ENCODE measurements at places on chromosomes 7 and 10.

- DNase-seq = peak; percentile 66
Observed at GRCh38 chr10:68154211-68154497, 44.9 kb downstream of the MYPN start.

- DNase-seq = no peak
Observed at GRCh38 chr7:120873401-120873800, 15.5 kb upstream of the TSPAN12 start.

- DNase-seq = peak; percentile 32
Observed at GRCh38 chr10:90775351-90776028, 82.3 kb downstream of the HTR7 start.

DNA sequence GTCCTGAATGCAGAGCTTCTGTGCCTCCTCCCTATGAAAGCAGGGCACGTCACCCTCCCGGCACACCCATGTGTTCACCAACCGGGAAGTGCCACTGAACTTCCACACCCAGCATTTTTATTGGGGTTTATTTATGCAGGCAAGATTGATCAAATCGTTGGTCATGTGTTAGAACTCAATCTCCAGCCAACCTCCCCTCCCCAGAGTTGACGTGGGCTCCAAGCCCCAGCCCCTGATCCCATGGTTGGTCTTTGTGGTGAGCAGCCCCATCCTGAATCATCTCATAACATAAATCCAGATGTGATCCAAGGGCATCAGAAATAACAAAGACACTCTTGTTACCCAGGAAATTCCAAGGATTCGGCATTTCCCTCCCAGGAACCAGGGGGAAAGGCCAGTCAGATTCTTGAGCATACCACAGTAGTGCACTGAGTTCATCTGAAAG, 151.2 kb downstream of the TPST1 start:
- DNase-seq = peak; percentile 18

DNA sequence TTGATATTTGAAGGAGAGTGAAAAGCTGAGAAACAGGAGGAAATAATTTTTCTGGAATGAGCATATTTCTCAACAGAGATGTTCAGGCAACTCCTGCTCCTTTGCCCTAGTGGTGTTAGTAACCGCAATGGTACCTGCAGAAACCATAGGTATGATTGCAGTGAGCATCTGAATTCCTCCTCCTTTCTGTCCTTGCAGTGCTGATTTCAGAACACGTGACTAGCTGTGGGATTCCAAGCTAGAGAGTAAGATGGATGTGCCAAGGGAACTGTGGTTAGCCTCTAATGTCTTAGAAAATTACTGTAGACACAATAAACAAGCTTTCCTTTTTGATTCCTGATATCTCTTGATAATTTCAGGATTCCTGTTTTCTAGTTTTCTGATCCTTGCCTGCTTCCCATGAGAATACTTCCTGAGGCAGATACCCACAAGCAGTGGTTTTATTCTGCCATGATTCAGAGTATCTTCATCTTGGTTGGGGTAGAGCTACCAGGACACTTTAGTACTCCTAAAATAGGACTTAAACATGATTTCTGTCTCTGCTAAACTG, 27.5 kb downstream of the LRGUK start:
- peak; percentile 47 for DNase-seq

GRCh38 chr7:80078159-80078731, 56.4 kb upstream of the GNAI1 start:
- DNase-seq = peak; percentile 66

DNA sequence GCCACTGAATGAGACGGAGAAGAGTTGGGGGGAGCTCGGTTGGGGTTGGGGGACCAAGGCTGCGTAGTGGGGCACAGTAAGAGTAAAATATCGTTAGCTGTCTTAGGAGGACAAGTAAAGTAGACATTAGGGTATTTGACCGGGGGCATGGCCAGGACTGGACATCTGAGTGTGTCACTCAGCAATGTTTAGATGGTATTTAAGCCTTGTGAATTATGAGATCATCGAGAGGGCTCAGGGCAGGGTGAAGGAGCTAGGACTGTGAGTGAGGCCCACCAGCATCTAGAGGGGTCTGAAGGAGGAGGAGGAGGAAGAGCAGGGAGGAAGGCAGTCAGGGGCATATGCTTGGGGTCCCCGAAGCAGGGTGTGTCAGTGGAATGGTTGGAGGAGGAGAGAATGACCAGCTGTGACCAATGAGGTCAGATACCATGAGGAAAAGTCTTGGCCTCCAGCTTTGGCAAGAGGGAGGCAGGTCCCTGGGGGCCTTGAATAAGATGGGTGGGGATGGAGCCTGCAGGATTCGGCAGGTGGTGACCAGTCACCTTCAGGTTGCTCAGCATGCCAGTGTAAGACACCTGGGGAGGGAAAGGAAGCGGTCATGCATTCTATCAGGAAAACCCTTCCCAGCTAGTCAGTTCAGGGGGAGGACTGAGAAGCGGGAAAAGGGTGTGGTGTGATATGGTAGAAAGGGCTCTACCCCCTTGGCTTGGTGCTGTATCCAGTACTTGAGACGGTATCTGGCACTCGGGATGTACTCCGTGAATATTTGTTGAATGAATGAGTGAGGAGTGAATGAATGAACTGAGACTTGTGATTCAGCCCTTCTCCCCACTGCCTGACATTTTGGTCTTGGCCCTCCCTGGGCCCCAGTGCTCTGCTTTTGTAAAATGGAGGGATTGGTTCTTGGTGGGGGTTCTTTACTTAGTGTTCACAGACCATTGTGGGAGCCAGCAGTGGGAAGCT, 34.8 kb upstream of the SH2D4B start:
- no peak for DNase-seq

DNA sequence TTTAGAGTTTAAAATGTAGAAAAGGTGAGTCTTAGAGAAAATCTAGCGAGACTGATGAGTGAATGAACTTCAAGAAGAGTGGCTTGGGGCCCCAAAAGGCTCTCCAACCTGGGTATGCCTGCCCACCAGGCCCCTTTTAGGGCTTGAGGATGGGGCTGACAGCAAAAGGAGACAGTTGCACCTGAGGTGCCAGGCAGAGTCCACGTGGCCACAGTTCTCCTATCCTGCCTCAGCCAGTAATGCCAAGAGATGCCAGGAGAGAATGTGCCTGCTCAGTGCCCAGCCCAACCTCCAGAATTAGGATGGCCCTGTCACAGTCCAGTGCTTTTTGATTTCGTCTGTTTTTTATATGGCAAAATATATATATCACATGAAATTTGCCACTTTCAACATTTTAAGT, 156.5 kb downstream of the SLIT1 start:
- no peak for DNase-seq

GRCh38 chr7:106104721-106105260, 7.3 kb downstream of the SYPL1 start:
- no peak for DNase-seq

GRCh38 chr7:142375710-142376313, 118.0 kb upstream of the PRSS58 start:
- DNase-seq = peak; percentile 71

DNA sequence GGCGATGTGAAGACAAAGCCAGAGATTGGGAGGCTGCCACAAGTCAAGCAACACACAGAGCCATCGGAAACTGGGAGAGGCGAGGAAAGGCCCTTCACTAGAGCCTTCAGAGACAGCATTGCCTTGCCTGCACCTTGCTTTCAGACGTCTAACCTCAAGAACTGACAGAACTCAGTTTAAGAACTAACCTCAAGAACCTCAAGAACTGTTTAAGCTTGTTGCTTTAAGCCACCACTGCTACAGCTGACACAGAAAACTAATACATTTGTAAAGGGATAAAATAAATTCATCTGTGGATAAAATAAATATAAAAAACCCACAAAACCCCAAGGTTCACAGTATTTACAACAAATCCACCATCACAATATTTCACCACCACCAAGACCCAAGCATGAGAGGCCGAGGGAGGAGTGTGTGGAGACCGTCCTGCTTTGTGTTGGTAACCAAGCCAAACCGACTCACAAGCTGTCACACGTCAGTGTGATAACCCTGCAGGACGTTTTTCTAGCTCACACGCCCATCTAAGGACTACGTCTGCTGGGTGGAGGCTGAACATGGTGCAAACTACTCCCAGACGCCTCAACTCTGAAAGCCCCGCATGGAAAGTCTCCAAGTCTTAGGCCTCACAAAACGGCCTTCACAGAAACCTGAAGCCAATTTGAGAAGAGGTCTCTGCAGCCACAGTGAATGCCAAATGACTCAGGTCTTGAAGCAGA, 116.8 kb downstream of the ABLIM1 start:
- DNase-seq = peak; percentile 96

DNA sequence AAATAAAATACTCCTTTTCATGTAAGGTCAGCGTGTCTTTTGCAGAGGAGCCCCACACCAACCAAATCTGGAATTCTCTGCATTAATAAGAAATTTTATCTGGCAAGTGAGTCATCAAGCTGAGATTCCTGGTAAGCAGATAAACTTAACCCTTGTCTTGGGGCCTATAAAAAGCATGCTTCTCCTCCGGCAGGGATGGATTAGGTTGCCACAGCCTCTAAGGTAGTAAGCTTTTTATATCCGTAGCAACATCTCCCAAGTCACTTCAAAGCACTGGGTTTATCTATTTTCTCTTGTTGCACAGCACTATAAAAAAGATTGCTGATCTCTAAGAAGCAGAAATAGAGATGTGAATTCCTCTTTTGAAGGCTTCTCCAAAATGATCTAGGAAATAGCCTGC, 202.8 kb upstream of the NOBOX start:
- DNase-seq = no peak

DNA sequence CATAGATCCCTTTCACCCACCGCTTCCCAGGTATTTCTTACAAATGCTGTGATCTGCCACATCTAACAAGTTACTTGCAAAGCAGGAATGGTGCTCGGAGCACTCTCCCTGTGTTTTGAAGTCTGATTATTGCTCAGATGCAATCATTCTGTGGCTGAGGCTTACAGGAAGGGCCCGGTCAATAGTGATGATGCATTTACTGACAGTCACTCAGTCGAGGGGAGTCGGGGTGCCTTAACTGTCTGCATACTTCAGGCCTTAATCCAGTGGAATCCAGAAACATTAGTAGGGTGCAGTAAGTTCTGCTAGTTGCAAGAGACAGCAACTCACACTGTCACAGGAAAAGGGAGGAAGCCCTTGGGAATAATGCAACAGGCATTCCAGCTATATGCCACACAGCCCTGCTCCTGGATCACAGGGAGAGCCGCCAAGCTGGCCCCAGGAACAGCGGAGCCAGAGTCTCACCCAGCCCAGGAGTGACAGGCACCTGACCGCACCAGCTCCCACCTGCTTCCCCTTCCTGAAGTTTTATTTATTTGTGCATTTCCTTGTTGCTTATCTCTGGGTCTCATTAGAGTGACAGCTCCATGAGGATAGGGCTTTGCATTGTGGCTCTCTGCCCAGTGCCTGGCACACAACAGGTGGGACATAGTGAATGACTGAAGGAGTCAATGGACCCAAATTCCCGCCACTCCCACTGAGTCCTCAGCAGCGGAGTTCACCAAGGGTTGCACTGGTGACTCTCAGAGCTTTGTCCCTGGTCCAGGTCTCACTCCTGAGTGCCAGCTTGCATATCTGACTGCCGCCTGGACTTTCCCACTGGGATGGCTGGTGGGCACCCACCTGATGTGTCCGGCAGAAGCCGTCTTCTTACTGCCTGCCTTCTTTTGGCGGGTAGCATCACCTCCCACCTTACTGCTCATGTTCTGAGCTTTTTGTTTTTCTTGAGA, 212.5 kb upstream of the SH2B2 start:
- DNase-seq = no peak

GRCh38 chr10:13158401-13158800, 3.0 kb upstream of the MCM10 start:
- DNase-seq = no peak

DNA sequence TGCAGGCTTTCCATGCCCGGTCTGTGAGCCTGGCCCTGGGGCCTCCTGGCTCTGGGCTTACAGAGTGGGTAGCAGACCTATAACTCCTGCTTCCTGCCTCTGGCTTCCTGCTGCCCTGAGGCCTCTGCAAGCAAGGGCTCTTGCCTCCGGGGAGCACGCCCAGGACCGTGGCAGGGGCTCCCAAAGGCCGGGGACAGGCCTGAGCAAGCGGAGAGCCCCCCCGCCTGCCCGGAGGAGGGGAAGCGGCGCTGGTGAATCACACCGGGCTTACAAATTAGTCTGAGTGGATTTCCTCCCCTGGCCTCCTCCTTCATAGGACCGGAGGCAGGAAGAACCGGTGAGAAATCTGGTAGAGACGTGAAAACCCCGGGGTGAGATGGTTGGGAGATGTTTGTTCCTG, 1.5 kb upstream of the MYL10 start:
- no peak for DNase-seq

- DNase-seq = no peak
Observed at GRCh38 chr7:780081-780480, 52.2 kb upstream of the SUN1 start.

GRCh38 chr7:101075646-101076045, 9.6 kb upstream of the TRIM56 start:
- DNase-seq = no peak

- DNase-seq = no peak
Observed at GRCh38 chr10:31099664-31100063, 68.0 kb upstream of the ZNF438 start.

GRCh38 chr7:132635127-132635526, 58.9 kb upstream of the PLXNA4 start:
- no peak for DNase-seq

- no peak for DNase-seq
Observed at GRCh38 chr10:104659809-104660208, 18.7 kb downstream of the SORCS3 start.

- no peak for DNase-seq
Observed at GRCh38 chr10:130350996-130351395, 214.8 kb downstream of the GLRX3 start.

GRCh38 chr7:150476285-150476684, 25.9 kb downstream of the GIMAP8 start:
- DNase-seq = no peak

GRCh38 chr7:110548372-110548771, 542.6 kb upstream of the LRRN3 start:
- DNase-seq = no peak

DNA sequence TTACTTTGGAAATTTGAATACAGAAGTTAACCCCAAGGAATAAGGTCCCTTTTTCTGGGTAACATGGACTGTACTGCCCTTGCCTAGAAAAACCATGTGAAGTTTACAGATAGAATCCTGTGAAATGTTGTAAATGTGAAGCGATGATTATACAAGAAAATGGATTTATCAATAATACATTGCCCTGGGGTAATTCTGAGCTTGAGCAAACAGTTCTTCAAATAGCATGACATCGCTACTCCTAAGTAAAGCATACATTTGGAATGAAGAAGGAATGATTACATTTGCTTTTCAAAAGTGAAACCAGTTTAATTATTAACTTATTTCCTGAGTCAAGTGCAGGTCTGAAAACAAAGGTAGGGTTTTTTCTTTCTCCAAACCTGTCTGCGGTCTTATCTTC, 43.3 kb upstream of the FZD8 start:
- no peak for DNase-seq

GRCh38 chr7:143369678-143370651, 7.5 kb upstream of the FAM131B start:
- no peak for DNase-seq

- peak; percentile 16 for DNase-seq
Observed at GRCh38 chr7:35565927-35566326, 129.0 kb downstream of the HERPUD2 start.

DNA sequence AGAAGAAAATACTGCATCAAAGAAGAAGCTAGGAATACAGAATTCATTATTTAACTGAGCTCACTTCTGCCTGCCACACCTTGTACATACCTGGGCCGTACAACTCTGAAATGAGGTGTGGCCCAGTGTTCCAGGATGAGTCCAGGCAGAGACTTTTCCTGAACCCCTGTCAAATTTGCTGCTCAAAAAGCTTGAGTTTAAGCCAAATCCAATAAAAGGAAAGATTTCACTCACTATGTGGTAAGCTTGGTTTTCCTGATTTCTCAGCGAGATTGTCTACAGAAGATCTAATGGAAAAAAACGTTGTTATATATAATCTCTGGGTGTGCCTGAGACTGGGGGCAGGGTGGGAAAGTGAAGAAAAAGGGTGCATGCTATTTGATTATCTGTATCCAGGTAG, 72.1 kb upstream of the EGFR start:
- DNase-seq = no peak

- no peak for DNase-seq
Observed at GRCh38 chr7:39979406-39980073, 29.5 kb downstream of the CDK13 start.

Measured in fibroblast of mammary gland (primary cell).